ENCODE measurements at places on chromosomes 4 and X.

DNA sequence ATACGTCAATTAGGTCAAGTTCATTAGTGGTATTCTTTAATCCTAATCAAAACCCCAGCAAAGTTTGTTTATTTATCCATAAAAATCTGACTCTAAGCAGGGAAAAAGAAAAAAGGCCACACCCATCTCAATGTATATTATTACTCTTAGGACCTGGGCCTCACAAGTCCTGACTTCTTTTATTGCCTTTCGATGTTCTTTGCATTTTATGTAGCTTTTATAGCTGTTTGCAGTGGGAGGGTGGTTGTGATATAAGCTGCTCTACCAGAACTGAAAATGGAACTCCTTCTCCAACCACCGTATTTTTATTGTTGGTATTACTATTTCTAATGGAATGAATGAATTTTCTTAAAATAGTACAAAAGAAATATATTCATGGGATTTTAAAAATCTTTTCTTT lies 163.3 kb upstream of the FAM47C start:
- no peak for DNase-seq

- peak; percentile 87 for DNase-seq
Observed at GRCh38 chr4:41934514-41934900, 722 bp upstream of the TMEM33 start.

DNA sequence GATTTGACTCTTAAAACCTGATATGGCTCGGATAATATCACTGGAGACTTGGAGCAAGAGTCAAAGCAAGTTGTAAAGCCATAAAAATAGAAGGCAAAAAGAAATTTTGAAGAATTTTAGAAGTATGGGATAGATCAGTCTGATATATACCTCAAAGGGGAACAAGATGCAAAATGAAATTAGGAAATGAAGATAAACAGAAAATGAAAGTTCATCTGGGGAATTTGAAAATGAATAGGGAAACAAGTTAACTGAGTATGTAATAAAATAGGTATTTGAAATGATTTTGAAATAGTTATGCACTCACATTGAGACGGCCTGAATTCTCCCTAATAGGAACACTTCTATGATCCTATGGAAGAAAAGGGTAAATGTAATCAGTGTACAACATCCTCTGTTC lies 5.7 kb downstream of the CYP2U1 start:
- DNase-seq = no peak

DNA sequence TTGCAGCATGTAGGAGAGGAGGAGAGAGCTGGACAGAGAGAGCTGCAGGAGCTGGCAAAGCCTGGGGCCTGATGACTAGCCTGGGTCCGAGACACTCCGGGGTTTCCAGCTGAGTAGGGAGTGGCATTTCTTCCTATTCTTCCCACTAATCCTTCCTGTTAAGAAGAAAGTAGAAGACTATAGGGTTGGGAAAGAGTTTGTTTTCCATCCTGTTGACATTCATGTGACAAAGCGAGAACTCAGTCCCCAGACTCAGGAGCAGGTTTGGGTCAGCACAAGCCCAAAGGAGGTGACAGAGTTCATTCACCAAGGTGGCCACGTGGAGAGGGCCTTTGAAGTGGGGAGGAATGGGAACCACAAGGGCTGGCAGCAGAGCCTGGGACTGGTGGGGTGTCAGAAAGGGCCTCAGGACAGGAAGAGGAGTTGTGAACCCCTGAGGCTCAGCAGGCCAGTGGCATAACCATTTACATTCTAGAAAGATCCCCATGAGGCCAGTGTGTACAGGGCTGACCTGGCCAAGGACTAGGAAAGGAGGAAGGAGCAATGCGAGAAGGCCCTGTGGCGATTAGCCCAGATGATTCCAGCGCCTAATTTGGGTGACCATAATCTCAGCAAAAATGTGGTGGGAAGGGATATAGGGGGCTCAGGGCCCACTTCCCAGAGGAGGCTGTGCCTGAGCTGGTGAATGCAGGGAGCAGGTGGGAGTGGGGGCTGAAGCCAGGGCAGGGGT lies 3.3 kb upstream of the HAUS3 start:
- DNase-seq = peak; percentile 66

- DNase-seq = no peak
Observed at GRCh38 chr4:61128682-61129081, 71.4 kb upstream of the ADGRL3 start.

GRCh38 chrX:153463031-153463430 lies 7.3 kb downstream of the HAUS7 start:
- DNase-seq = no peak

- peak; percentile 1 for DNase-seq
Observed at GRCh38 chr4:92163348-92163747, 140.4 kb upstream of the GRID2 start.

DNA sequence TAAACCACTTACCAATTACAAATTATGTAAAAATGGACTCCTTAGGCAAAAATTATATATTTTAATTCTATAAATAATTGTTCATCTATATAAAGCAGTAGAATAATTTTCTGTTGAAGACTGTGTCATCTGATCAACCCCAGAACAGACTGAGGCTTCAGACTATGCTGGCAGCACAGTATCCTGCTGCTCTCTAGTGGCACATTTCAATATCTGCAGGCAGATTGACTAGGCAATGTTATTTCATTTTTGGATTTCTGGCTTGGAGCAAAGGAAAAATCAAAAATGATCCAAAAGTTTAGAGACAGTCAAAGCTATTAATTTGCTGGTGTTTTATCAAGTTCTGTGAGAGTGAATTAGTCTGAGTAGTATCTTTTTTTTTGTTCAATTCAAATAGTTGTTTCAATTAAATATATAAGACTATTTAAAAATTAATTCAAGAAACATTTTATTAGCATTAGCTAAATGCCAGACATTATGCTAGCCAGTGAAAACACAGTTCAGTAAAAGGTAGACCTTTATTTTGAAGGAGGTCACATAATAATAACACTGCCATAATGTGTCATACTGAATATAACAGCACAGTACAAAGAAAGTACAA lies 21.3 kb upstream of the SULT1E1 start:
- DNase-seq = peak; percentile 56

DNA sequence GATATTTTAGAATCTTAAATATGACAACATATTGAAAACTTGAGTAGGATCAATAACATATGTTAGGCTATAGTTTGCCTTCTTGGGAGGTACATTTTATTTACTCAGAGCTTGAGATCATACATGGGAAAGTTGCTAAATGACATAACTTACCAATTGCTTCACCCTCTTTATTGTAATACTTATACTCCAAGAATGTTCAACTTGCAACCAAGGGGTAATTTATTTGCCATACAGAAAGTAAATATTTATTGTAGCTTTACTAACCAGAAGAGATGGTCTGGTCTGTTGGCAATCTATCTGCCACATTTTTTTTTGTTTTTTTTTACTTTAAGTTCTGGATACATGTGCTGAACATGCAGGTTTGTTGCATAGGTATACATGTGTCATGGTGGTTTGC lies 426.6 kb downstream of the ARHGAP24 start:
- no peak for DNase-seq

DNA sequence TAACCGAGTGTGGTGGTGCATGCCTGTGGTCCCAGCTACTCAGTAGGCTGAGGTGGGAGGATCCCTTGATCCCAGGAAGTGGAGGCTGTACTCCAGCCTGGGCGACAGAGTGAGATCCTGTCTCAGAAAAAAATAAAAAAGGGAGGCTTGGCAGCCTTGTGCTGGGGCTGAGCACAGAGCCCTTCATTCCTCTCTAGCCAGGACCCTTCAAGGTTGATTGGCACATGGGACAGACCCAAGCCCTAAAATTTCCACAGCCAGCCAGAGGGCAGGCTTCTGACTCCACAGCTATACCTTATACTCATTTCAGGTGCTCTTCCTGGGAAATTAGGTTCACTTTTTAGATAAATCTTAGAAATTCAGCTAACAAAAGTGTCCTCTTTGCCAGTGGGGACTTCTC lies 553.0 kb upstream of the CPEB2 start:
- DNase-seq = no peak

- no peak for DNase-seq
Observed at GRCh38 chr4:158913766-158914165, 144.9 kb downstream of the FNIP2 start.

- DNase-seq = no peak
Observed at GRCh38 chrX:153667281-153667955, 6.2 kb downstream of the PNCK start.

DNA sequence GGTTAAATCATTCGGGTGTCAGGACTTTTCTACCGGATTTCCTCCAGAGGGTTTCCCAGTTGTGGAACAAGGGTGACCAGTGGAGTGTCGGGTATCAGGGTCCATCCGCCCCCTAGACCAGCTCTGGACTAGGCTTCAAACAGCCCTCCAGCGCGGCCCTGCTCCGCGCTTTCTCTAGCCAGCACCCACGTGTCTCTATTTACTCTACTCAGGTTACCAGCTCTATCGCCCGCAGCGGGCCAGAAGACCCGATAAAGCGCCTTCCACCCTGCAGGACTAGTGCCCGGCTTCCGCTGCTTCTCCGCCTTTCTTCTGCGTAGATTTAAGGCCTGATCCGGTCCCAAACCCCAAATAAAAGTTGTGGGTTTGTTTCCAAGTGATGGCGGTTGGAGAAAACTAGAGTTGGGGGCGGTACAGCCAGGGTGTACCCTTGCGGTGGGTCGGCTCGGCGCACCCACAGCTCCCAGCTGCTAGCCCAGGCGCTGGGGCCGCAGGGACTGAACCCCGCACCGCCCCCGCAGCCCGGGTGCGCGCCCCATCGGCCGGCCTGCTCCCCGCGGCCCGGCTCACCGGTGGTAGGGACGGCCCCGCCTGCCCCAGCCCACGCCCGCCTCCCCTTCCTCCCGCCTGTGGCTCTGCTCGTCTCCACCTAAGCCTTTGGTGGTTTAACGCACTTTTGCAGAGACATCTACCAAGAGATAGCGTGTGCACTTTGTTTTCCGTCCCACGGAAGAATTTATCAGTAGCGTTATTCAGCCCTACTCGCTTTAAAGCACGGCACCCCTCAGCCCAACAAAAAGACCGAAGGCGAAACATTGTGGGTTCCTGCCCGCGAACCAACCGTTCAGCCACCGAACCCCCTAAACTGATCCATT lies 2.1 kb downstream of the LEF1 start:
- DNase-seq = no peak

DNA sequence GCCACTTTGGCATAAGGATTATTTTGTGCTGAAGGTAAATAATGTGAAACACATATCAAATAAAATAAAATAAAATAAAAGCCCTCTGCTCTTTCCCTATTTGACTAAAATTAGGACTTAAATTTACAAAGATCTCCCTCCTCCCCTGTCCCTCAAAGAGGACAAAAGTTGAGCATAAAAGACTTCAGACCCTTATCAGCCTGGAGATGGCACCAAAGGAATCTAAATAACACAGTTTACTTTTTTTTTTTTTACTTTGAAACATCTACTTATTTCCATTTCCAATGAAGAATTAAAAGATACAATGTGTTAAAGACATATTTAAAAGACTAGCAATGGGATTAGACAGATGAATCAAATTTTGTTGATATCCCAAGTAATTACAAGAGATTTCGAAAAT lies 89.7 kb downstream of the EPHA5 start:
- no peak for DNase-seq

DNA sequence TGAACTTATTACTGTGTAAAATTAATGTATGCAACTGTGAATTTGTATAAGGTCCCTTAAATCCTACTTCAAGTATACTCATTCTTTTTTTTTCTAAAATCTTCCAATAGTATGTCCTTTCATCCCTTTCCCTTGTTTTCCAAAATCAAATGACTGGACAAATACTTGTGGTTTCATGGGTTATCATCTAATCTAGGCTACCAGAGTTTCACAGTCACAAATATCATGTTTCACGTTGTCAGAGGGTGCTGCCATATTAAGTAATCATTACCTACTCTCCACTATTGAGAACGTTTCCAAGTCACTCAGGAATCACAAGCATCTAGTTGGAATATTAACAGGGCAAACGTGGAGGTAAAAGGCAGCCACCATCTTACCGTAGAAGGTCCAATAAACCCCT lies 1235.0 kb upstream of the TENM3 start:
- no peak for DNase-seq

DNA sequence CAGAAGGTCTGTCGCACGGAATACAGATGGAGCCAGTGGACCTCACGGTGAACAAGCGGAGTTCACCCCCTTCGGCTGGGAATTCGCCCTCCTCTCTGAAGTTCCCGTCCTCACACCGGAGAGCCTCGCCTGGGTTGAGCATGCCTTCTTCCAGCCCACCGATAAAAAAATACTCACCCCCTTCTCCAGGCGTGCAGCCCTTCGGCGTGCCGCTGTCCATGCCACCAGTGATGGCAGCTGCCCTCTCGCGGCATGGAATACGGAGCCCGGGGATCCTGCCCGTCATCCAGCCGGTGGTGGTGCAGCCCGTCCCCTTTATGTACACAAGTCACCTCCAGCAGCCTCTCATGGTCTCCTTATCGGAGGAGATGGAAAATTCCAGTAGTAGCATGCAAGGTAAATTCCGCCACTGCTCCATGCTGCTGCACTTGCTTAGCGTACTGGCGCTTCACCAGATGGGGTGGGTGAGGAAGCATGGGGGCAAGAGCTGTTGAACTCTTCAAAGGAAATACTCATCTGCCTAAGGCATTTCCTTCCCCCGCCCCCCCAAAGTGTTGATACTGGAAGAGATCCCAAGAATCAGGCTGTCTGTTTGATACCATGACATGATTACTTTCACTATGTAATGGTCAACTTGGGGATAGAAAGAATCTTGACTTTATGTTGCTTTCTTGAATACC lies 24.8 kb downstream of the KLF3 start:
- no peak for DNase-seq

- DNase-seq = peak; percentile 77
Observed at GRCh38 chr4:105637408-105638176, 70.9 kb downstream of the INTS12 start.

DNA sequence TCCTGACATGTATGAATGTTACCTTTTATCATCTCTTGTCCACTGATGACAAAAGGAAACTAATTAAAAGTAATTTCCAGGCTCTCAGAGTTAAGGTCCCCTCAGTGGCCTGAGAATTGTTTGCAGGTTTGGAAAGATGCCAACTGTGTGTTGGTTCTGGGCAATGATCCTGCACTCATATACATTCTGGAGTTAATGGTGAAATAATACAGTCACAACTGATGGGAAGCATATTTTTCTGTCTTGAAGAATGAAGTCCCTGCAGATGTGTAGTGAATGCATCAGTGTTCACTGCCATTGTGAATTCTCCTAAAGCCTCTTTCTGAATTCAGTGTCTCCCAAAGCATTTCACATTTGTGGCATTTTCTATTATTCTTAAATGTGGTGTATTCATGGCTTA lies 238.1 kb upstream of the PPP1R2C start:
- DNase-seq = no peak

GRCh38 chr4:71446479-71447081 lies 107.8 kb downstream of the SLC4A4 start:
- no peak for DNase-seq
